A549 treated with CpdA at 1 μM for 4 hours (cell line): ENCODE measurements at places on chromosomes 12 and 14. TPM values are rescaled to one million over a fixed set of nuclear protein-coding genes. Genes with fewer than 3 reads are reported as not detected.

Gene CCDC196
- total RNA-seq, result not detected in 5 replicates

Gene EGLN3
- total RNA-seq, result 3.9 to 5.3 TPM (median 4.4 TPM) in 5 replicates

Gene ANO4
- total RNA-seq, result 0.03 to 0.15 TPM (median 0.05 TPM) in 3 of 5 replicates, not detected in the others

Gene DBX2
- total RNA-seq, result not detected in 5 replicates

Gene SLC24A4
- total RNA-seq, result 0.09 to 0.34 TPM (median 0.18 TPM) in 5 replicates

Gene RIN3
- total RNA-seq, result 20.0 to 28.3 TPM (median 25.7 TPM) in 5 replicates

Gene B4GALNT1
- 36.6 to 54.4 TPM (median 48.1 TPM) in 5 replicates for total RNA-seq

Gene DDX23
- total RNA-seq, result 88.3 to 94.1 TPM (median 90.0 TPM) in 5 replicates

Gene COQ5
- 26.4 to 30.7 TPM (median 28.3 TPM) in 5 replicates for total RNA-seq

Gene FAIM2
- total RNA-seq, result 0.06 to 0.14 TPM in 2 of 5 replicates, not detected in the others

Gene TAS2R7
- not detected in 5 replicates for total RNA-seq

Gene SRSF9
- 191 to 237 TPM (median 218 TPM) in 5 replicates for total RNA-seq

Gene CCDC197
- total RNA-seq, result not detected in 5 replicates

Gene ITGB7
- 0.29 to 0.56 TPM (median 0.45 TPM) in 5 replicates for total RNA-seq
